ENCODE measurements at places on chromosomes 1 and 21. TPM values are rescaled to one million over a fixed set of nuclear protein-coding genes. Genes with fewer than 3 reads are reported as not detected.

- peak; percentile 37 for DNase-seq
Measured at GRCh38 chr1:218401998-218402785, 57.1 kb downstream of the TGFB2 start.

Gene ZNF695
- polyA plus RNA-seq: 1.3 TPM

Gene LTN1
- polyA plus RNA-seq: 18.6 TPM

Gene NPPB
- not detected for polyA plus RNA-seq
